ENCODE measurements at places on chromosomes 13 and 19. TPM values are rescaled to one million over a fixed set of nuclear protein-coding genes. Genes with fewer than 3 reads are reported as not detected.

- no peak for DNase-seq
Measured at GRCh38 chr13:33355201-33355895, 69.8 kb upstream of the STARD13 start.

DNA sequence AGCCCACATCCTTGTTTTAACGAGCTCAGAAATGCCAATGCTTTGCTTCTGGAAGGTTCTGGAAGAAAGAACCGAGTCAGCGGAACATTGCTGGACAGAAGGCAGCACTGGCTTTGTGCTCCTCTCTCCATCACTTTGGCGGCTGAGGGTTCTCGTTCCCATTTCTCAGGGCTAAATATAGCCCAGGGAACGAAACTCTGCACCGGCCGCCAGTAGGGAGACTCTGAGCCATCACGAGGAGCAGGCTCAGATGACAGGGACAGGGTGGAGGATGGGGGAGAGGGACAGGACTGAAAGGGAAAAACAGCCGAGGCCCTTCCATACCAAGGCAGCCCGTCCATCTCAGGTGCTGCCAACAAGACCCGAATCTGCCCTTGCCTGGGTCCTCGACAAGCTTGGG is 166.4 kb downstream of the CACNA1A start:
- no peak for DNase-seq

GRCh38 chr13:22187329-22187728 is 516.5 kb downstream of the FGF9 start:
- DNase-seq: no peak

DAND5 gene
- 0.12 TPM for total RNA-seq

CEBPA gene
- 0.22 TPM for total RNA-seq
